PC-3 (cell line): ENCODE measurements at places on chromosomes 11 and 22. TPM values are rescaled to one million over a fixed set of nuclear protein-coding genes. Genes with fewer than 3 reads are reported as not detected.

The SLC22A6 gene
- not detected in 2 replicates for total RNA-seq

- no peak overlapping the region for H3K27ac ChIP-seq
- H3K4me1 ChIP-seq = no peaks in the 10 kb centered on the region
- H3K4me3 ChIP-seq = no peak overlapping the region
- no peaks in the 10 kb centered on the region for H3K27me3 ChIP-seq
- DNase-seq = no peak
Observed at GRCh38 chr22:40334899-40335298, 11.4 kb upstream of the ADSL start.

The TYR gene
- total RNA-seq = not detected in 2 replicates

DNA sequence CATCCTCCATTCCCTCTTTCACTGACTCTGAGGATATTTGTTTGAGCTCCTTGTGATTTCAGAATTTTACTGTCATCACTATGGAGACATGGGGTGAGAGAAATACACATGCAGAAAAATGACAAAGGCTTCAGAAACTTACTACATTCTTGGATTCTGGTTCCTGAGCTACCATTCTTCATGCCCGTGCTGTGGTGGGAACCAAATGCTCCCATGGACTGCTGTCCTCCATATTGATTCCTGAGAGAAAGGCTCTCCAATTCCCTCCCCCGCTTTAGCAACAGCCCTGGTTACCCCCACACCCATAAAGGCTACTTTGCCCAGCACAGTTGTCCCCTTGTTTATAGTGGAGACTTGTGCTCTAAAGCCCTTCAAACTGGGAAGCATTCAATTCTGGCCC is 195.4 kb downstream of the RRAS2 start:
- no peak overlapping the region for H3K27ac ChIP-seq
- no peaks in the 10 kb centered on the region for H3K4me1 ChIP-seq
- no peak for DNase-seq
- no peaks in the 10 kb centered on the region for H3K27me3 ChIP-seq
- no peaks in the 10 kb centered on the region for H3K36me3 ChIP-seq

DNA sequence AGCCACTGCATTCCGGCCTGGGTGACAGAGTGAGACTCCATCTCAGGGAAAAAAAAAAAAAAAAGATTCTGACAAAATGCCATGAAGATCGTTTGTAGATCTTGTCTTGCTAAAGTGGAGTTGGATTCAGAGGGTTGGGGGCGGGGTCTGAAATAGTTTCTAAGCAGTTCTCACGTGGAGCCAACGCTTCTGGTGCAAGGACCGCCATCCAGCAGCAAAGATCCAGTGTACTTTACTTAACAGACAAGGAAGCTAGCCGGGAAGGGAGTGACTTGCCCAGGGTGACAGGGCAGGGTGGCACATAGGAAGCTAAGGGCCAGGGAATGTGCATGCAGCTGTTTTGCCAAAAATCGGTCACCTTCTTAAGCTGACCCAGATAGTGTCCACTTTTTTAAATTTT is 27.4 kb downstream of the APOL1 start:
- peaks cover 35% of the 10 kb centered on the region for H3K36me3 ChIP-seq
- no peak for DNase-seq
- no peak overlapping the region for H3K27ac ChIP-seq
- no peak overlapping the region for H3K4me3 ChIP-seq
- H3K27me3 ChIP-seq = no peaks in the 10 kb centered on the region

- no peak for DNase-seq
- H3K4me1 ChIP-seq = no peaks in the 10 kb centered on the region
- no peaks in the 10 kb centered on the region for H3K36me3 ChIP-seq
- no peak overlapping the region for H3K27ac ChIP-seq
- no peaks in the 10 kb centered on the region for H3K27me3 ChIP-seq
- H3K4me3 ChIP-seq = no peak overlapping the region
Observed at GRCh38 chr11:1922481-1923081, 3.1 kb downstream of the TNNT3 start.
